ENCODE measurements at places on chromosomes 2 and 18.

DNA sequence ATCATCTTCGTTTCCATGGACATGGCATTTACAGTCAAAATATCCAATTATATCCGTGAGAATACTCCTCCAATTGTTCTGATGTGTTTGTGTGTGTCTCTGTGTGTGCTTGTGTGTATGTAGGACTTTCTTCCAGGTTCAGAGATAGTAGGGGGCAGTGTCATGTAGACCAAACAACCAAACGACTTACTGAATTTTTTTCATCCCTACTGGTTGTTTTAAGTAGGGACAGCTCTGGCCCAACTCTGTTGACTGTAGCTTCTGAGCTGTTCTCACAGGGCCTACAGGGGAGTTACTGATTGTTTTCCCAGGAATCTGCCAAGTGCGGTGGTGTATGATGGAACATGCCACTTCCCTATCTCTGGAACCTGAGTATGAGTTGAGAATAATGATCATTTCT lies 69.6 kb downstream of the ETAA1 start:
- no peak for DNase-seq

DNA sequence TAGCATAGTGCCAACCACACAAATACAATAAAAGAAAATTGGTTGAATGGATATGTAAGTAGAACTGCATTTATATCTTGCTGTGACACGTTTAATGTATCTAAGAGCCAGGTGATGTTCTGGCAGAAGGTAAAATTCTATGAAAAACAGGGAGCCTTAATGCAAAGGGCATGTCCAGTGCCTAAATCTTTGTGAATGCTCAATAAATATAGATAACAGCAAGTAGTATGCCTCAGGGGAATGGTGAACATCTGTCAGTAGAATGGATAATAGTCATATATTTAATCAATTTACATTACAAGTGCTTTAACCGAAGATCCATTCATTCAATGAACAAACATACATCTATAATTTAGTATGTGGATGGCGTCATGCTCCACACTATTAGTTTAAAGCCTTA lies 43.7 kb upstream of the NYAP2 start:
- no peak for DNase-seq

- no peak for DNase-seq
Observed at GRCh38 chr18:27991391-27991790, 185.5 kb downstream of the CDH2 start.

DNA sequence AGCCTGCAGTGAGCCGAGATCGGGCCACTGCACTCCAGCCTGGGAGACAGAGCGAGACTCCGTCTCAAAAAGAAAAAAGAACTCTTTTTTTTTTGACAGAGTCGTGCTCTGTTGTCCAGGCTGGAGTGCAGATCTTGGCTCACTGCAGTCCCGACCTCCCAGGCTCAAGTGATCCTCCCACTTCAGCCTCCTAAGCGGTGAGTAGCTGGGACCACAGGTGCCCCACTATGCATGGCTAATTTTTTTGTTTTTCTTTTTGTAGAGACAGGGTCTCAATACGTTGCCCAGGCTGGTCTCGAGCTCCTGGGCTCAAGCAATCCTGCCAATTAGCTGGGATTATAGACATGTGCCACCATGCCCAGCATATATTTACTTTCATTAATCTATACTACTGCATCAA lies 12.5 kb upstream of the INO80D start:
- no peak for DNase-seq

DNA sequence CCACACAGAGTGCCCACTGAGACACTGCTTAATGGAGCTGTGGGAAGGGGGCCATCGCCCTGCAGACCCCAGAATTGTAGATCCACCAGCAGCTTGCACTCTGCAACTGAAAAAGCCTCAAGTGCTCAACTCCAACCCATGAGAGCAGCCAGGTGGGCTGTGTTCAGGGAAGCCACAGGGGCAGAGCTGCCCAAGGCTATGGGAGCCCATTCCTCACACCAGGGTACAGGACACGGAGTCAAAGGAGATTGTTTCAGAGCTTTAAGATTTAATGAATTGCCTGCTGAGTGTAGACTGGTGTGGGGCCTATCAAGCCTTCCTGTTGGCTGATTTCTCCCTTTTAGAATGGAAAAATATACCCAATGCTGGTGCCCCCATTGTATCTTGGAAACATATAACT lies 17.2 kb downstream of the TPO start:
- no peak for DNase-seq

DNA sequence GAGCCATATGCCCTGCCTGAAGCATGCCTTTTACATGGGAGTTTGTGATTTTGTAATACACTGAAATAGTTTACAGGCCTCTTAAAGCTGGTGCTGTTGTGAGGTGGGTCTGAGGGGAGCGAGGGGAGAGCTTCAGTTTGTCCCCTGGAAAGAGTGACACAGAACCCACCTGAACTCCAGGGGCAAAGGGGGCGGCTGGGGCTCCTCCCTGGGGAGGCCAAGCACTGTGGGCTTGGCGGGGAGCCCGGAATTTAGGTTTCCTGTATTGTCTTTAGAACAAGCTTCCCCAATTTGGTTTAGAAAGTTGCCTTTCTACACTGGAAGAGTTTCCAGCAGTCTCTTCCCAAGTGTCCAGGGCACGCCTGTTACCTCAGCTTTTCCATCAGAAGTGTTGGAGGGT lies 75.7 kb downstream of the VAPA start:
- no peak for DNase-seq

DNA sequence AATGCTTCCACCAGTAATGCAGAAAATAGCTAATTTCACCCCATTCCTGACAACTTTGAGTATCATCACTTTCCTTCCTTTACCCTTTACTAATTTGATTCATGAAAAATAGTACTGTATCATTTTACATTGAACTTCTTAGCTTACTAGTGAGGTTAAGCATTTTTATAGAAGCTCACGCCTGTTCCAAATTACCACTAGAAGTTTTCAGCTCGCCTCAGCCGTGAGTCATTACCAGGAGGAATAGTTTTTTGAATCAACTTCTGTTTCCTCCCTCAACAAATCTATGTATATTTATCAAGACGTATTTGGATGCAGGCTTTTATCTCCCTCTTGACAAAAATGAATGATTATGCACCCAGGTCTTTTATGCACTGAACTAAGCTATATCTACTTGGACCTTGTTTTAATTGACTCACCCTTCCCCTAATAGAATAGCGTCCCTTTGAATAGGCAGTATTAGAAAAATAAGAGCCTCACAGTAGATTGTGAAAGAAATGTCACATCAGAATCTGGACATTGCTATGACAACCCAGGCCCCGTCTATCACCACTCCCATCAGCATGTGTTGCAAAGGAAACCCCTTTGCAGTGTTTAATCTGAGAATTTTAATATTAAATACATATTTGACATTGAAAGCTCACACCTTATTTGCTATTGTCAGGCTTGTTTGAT lies 207.4 kb upstream of the NRP2 start:
- DNase-seq: no peak

DNA sequence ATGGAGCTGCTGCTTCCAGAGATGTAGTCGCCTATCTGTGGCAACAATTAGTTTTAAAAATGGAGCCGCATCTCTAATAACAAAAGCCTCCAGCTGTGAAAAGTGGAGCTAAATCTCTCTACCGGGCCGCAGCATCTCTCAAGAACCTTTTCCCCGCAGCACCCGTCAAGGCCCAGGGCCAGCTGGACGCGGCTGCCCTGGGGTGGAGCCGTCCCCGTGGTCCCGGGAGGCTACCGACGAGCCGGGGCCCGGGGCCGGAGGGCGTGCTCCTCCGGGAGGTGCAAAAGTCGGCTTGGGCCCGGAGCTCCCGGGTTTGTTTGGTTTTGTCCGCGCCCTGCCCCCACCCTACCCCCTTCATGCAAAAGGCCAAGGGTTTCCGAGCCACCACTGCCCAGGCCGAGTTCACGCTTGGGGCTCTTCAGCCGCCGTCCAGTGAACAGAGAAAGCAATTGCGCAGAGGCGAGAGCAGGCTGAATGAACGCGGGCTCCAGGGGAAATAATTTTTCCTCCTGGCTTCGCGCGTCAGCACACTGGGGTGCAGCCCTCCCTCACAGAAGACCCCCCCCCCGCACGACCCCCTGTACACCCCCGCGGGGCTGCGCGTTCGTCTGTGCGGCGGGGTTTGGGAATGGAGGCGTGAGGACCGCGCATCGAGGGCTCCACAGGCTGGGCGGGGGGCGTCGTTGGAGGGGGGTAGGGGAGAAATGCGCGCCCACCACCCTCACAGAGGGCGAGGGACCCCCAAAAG lies 557 bp upstream of the GREB1L start:
- DNase-seq: no peak

- no peak for DNase-seq
Observed at GRCh38 chr2:35174845-35175244, 1180.7 kb upstream of the CRIM1 start.

GRCh38 chr2:184154438-184154837 lies 443.9 kb upstream of the ZNF804A start:
- no peak for DNase-seq

DNA sequence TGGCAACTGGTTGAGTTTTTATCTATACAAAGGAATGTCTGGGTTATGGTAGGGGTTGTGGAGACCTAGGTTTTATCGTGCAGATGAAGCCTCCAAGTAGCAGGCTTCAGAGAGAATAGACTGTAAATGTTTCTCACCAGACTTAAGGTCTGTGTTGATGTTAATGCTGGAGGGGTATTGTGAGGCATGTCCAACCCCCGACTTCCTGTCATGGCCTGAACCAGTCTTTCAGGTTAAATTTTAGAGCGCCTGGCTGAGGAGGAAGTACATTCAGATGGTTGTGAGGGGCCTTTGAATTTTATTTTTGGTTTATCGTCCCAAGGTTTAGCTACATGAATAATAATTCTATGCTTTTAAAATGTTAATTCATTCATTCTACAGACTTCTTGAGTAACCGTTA lies 435.1 kb downstream of the DLGAP1 start:
- no peak for DNase-seq

- no peak for DNase-seq
Observed at GRCh38 chr2:5696945-5697521, 4.8 kb downstream of the SOX11 start.

DNA sequence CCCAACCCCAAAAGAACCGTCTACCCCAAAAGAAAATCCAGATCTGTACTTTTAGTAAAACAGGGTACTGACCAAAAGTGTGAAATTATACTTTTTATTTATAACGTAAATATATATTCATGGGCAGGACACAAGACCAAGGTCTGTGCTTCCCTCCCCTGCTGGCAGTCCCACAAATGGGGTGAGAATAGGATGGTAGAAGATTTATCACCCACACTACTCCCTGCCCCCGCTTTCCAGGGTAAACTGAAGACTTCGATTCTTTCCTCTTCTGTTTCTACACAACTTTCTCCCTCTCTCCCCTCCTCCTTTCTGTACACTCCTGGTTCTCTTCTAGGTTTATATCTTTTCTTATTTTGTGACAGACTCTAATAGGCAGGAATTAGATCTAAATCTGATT lies 79.7 kb downstream of the MDH1 start:
- no peak for DNase-seq

GRCh38 chr2:206471524-206472062 lies 28.3 kb downstream of the ADAM23 start:
- no peak for DNase-seq

DNA sequence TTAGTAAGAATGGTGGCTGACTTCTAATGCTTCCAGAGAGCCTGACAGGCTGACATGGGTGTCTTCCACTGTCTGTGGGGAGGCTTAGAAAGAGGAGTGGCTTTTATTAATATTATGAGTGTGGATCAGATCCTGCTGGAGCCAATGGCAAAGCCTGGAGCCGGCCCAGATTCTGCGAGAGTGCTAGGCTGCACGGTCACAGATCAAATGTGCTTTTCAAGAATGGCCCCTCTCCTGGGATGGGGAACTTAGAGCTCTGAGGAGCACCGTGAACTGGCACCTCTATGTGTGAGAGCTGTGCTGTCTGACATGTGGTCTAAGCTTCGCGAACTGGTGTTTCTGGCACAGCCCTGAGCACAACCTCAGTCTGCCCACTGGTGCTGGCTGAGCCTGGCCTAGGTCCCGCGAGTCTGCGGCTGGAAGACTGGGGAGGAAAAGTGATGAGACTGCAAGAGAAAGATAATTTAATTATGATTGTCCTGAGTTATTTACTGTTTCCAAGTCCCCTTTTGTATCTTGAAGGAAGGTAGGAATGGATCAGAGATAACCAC lies 70.4 kb downstream of the ASAP2 start:
- DNase-seq: peak; percentile 46

DNA sequence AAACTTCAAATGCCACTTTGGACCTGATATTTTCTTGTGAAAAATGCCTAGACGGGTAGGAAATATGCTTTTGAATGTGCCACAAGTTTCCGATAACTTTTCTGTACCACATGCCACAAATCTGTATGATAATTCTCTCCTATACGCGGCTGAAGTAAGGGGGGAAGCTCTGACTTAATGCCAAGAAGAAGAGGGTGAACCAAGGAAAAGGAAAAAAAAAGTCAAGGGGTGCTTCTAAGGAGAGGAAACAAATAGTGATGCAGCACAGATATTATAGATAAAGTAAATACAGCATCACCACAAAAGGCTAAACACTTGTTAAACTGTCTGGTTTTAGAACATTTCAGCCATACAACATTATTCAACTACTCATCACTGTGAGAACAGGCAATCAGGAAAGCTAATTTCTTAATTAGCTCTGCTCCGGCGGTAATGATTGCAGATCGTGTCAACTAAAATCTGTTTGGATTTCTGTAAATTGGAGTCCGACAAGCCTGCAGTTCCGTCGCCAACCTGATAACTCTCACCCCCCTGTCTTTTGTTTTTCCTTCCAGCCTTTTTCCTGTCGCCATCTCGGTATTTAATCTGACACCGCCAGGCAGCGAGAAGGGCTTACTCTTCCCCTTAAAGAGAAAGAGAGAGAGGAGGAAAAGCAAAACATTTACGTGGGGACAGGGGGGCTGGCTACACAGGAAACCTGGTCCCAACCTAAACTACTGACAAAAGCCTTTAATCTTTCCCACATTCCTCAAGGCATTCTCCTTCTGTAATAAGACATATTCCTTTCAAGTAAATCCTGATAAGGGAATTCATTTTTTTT lies 67.5 kb downstream of the ZEB2 start:
- peak; percentile 24 for DNase-seq

DNA sequence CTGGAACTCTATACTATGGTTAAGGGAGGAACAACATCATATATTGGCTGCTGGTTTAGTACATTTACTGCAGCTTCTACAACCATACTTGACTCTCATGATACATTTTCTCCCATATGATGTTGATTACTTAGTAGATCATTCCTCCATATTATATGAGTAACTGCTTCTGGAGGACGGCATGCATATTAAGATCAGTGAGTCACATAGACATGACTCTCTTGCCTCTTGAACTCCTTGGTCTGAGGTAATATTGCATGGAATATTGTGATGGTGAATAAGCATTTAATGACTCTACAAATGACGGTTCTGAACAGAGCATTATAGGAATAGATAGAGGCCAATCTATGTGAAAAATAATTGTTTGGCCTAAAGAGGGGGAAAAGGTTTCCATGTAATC lies 418.8 kb upstream of the SPHKAP start:
- DNase-seq: no peak

DNA sequence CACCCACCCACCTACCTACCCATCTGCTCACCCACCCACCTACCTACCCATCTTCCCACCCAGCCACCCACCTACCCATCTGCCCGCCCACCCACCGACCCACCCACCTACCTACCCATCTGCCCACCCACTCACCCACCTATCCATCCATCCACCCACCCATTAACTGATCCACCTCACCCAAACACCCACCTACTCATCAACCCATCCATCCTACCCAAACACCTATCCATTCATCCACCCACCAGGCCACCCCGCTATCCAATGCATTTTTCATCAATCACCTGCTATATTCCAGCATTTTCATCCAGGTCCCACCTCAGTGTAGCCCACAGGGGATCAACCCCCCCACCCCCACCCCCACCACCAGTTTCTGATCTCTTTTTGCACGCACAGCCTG lies 121.8 kb downstream of the GLI2 start:
- DNase-seq: no peak

- DNase-seq: no peak
Observed at GRCh38 chr18:40653682-40654081, 1301.4 kb upstream of the PIK3C3 start.
